ENCODE measurements at places on chromosomes 1 and 21.
A peak's percentile ranks its signal among the peaks of the same experiment; 100 is the strongest.

DNA sequence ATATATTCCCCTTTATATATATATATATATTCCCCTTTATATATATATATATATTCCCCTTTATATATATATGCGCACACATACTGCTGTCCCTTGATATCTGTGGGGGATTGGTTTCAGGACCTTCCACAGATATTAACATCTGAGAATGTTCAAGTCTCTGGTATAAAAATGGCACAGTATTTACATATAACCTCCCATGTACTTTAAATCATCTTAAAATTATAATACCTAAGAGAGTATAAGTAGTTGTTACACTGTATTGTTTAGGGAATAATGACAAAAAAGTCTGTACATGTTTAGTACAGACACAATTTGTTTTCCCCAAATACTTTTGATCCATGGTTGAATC lies 45.8 kb downstream of the NR5A2 start:
- no peak for DNase-seq

GRCh38 chr1:208604295-208604694 lies 360.1 kb upstream of the PLXNA2 start:
- no peak for DNase-seq

DNA sequence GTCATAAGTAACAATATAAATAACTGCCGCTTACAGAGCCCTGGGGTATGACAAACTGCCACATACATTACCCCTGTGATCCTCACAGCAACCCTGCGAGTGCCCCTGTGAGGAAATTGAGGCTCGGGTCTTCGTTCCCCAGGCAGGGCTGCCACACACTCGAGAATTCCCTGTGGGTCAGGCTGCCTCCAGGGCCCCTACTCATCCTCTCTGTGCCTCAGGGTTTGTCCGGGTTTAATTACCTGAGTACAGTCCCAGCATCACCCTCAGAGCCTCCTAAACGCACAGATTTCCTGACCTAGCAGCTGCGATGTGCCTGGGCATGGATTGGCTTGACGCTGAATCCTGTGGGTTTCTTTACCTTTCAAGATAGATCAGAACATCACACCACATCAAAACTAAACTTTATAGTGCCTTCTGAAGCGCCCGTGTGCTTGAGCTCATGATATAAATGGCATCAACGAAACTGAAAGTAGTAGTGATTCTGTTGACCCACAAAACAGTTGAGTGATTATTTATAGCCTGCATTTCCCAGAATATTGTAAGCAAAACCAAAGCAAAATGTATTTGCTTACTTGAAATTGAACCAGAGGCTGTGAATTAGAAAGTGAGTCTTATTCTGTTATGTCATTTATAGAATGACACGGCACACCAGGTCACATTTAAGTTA lies 14.0 kb downstream of the SLC37A1 start:
- DNase-seq = peak; percentile 20

DNA sequence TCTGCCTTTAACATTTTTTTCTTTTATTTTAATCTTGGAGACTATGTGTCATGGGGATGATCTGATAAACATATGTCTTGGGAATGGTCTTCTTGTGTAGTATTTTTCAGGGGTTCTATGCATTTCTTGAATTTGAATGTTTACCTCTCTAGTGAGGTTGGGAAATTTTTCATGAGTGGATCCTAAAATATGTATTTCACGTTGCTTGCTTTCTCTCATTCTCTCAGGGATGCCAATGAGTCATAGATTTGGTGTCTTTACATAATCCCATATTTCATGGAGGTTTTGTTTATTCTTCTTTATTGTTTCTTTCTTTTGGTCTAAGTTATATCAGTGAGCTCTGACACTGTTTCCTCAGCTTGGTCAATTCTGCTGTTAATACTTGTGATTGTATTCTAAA lies 1237.2 kb downstream of the PLA2G4A start:
- no peak for DNase-seq

DNA sequence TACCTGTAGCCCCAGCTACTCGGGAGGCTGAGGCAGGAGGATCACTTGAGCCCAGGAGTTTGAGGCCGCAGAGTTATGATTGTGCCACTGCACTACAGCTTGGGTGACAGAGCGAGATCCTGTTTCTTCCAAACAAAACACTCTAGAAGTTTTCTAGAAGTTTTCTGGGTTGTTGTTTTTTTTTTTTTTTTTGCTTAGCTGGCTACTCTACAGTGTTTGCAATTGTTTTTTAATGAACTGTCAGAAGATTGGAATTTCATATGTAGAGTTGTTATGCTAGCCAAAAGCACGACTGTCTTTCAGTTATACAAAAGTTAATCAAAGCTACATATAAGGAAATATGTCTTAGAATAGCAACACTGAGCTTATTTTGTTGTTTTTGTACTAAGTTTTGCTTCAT lies 30.9 kb upstream of the NEXN start:
- no peak for DNase-seq

DNA sequence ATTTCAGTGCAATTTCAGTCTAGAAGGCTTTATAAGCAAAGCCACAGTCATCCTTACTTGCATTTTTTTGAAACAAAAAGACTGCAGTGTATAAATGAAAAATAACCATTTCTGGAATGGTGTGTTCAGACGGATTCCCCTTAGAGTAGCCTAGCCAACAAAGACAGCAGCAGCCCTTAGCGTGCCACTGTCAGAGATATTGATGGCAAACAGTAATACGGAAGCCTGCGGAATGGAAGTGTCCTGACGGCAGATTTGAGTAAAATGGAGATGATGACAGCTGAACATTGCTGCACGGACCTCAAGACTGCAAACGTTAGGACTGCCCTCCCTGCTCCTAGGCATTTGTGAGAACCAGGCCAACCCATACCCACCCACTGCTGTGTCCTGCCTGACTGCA lies 54.7 kb downstream of the PDE9A start:
- no peak for DNase-seq

DNA sequence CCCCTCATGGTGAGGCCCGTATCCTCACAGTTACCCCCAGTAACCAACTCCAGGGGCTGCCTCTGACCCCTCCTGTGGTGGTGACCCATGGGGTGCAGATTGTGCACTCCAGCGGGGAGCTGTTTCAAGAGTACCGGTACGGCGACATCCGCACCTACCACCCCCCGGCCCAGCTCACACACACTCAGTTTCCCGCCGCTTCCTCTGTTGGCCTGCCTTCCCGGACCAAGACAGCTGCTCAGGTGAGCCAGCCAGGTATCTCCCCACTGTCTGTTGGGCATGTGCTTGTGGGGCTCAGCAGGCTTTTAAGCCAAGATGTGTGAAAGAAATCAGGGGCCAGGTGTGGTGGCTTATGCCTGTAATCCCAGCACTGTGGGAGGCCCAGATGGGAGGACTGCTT lies 39.9 kb downstream of the ZBTB17 start:
- DNase-seq = no peak

GRCh38 chr1:20124456-20125057 lies 5.2 kb upstream of the PLA2G2D start:
- DNase-seq = no peak

DNA sequence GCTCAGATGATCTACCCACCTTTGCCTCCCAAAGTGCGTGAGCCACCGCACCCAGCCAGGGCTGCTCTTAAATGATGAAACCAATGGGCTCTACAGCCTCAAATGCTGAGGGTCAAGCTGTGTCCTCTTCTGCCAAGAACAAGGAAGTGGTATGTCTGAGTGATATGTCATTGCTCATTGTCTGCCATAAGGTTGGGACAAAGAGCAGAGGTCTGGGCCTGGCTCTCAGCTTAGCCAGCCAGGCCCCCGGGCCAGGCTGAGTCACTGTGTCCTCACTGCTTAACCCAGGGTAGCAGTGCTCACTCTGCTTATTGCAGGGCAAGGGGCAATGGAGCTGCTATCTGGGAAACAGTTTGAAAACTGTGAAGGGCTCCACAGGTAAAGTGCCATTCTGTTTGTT lies 8.3 kb upstream of the ETS2 start:
- no peak for DNase-seq

- DNase-seq = peak; percentile 51
These were observed 22.6 kb downstream of the BTG2 start for GRCh38 chr1:203327684-203328457.

DNA sequence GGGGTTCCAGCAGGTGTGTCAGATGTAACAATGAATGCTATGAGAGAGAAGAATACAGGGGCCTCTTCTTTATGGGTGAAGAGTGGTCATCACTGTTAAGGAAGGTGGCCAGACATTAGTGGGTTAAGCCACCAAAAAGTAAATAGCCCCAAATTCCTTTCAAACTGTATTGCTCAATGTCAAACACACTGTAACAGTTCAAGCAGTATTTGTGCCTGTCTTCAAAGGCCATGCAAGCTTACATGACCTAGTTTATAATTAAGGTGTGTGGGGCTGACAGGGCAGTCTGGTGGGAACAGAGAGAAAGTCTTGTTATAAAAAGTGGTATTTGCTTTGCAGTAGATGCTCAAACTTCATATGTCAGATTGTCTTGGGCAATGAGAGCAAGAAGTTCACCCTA lies 18.5 kb downstream of the CHIT1 start:
- no peak for DNase-seq

DNA sequence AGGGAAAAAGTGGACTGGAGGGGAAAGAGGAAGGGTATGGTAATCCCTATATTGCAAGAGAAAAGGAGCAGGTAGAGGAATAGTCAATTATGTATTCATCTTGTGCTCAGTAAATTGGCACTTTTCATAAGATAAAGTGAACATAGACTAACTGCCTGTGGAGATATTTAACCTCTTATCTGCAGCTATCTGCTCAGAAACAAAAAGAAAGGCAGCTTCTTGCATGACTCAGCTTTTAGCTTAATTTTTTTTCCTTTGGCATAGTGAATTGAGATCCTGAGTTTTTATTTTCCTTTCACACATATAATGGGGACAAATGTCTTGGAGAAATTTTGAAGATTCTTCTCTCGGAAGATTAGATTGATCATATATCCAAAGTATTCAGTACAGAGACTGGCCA lies 127.6 kb upstream of the F3 start:
- no peak for DNase-seq

DNA sequence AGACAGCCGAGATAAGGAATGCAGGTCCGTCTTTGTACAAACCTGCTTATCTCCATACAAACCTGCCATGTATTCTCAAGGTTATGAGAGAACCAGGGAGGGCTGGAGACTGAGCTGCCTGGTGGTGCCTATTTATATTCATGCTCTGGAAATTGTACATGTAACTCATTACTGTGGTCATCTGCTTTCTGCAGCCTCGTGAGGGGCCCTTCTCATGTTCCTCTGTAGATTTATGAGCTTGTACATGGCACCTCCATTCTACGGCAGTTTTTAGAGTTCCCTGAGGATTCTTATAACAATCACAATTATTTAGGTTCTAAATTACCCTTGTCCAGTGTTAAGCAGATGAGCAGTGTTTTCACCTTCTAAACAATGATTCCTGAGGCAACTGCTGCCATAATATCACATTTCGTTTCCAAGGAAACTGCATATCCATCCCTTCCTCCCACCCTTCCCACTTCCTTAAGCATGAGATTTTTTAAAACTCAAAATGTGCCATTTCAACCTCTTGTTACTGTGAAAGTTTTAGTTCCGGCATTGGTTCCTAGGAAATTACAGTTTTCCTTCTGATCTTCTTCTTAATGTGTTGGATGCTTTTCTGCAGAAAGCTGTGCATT lies 112.1 kb downstream of the ST6GALNAC3 start:
- no peak for DNase-seq

DNA sequence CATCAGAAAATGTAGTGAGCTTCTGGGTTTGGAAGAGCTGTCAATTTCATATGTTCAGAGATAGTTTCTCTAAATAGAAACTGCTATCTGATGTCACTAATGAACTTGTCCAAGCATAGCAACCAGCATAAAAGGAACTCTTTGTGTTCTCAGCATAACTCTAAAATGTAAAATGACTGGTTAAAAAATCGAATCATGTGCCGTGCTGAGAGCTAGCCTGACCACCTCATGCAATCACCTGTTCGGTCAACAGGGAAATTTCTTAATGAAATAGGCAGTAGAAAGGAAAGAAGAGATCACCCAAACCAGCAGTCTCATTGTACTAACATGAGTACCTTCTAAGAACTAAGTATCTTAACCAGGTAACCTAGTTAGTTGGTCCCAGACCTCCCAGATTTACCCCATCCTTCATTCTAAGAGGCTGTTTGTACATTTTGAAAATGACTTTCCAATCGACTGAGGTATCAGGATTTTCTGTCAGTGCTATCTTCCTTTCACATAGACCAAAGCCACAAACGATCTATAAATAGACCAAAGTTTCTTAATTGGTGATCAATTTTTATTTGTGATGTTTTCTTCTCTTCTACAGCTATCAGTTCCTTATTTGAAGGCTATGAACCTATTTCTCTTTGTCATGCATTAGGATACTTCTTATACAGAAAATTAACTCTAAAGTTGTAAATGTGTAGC lies 147.3 kb downstream of the TLR5 start:
- DNase-seq = no peak

GRCh38 chr1:165849353-165850133 lies 22.1 kb downstream of the UCK2 start:
- no peak for DNase-seq

- DNase-seq = no peak
These were observed 758 bp upstream of the ATAD3B start for GRCh38 chr1:1470626-1471388.

DNA sequence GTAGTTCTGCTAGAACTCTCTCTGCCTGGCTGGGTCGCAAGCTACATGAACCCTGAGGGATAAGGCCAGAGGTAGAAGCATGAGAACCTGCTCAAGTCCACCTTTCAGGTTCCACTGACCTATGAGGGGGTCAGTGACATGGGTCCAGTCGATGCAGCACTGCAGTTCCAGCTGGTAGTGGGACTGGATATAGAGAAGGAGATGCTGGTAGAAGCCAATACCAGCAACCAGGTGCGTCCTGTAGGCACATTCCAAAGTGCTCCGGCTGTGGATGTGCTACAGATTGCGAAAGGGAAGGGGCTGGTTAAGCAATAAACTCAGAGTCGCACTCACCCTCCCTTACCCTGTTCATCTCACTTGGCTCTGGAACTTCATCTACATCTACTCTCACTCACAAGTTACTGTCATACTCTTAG lies 5.7 kb downstream of the SMG5 start:
- no peak for DNase-seq

- DNase-seq = no peak
These were observed 671.6 kb downstream of the MATN1 start for GRCh38 chr1:30051777-30052176.

GRCh38 chr1:48084826-48085225 lies 87.6 kb upstream of the TRABD2B start:
- DNase-seq = no peak

DNA sequence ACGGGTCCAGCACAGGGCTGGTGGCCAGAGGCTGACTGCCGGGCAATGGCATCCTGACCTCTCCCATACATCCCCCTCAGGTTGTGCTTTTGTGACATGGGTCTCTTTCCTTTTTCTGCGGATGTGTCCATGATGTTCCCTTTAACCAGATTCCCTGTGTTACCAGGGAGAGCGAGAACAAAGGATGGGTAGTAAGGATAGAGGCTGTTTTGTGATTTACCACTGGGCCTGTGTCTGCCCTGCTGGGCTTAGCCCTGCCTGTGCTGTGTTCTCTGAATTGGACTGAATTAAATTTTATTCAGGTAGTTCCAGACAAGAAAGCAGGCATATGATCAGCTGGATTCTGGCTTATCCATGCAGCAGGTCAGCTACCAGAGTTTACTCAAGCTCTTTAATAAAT lies 301.6 kb downstream of the RWDD3 start:
- no peak for DNase-seq

- DNase-seq = no peak
These were observed 86.6 kb downstream of the OMA1 start for GRCh38 chr1:58459911-58460310.

GRCh38 chr1:158324395-158324794 lies 6.9 kb downstream of the CD1B start:
- DNase-seq = no peak

- peak; percentile 63 for DNase-seq
These were observed at the start of gene PIK3R3 for GRCh38 chr1:46132529-46133180. TSS of gene PIK3R3 (minus strand) at chr1:46132629. CDS start at chr1:46131952, 677 bp downstream.

GRCh38 chr1:53546409-53547155 lies 87.4 kb downstream of the DMRTB1 start:
- no peak for DNase-seq

Data from activated CD4-positive, alpha-beta T cell treated with anti-CD3 and anti-CD28 coated beads for 1 hour (primary cell).